ENCODE measurements at places on chromosomes 6 and 20. TPM values are rescaled to one million over a fixed set of nuclear protein-coding genes. Genes with fewer than 3 reads are reported as not detected.

DNA sequence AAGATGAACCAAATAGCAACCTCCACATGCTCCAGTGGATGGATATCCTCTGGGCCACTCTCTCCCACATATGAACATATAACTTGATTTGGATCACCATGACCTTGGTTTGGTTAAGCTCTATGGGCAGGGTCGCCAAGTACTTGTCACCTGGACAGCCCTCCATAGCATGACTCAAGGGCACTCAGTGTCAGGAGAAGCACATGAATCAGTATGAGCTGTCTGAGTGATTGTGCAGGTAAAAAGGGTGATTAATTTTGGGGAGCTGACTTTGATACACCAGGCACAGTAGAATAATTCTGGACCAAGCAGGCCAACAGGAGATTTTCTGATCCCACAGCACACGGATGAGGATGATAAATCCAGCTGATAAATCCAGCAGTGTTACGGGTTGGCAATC lies 74.4 kb downstream of the OPRM1 start:
- DNase-seq = no peak

DNA sequence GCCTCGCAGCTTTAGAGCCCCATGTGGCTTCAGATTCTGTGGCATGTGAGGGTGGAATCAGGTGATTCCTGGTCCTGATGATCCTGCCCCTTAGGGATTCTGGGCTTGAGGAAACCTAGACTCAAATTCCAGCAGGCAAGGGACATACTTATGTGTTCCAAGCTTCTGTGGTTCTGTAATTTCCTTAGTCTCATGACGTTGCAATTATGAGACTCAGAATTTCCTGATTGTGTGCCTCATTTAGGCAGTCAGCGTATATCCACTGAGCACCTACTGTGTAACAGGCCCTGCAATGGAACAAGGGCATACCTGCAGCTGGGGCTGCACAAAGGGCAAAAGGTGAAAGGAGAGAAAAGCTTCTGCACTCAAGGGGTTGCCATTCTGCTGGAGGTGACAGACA lies 11.6 kb upstream of the BPIFB4 start:
- DNase-seq = no peak

- DNase-seq = no peak
Observed at GRCh38 chr20:38590676-38591473, 9.9 kb downstream of the ADIG start.

GRCh38 chr6:145836772-145837171 lies 22.2 kb upstream of the FBXO30 start:
- DNase-seq = no peak

DNA sequence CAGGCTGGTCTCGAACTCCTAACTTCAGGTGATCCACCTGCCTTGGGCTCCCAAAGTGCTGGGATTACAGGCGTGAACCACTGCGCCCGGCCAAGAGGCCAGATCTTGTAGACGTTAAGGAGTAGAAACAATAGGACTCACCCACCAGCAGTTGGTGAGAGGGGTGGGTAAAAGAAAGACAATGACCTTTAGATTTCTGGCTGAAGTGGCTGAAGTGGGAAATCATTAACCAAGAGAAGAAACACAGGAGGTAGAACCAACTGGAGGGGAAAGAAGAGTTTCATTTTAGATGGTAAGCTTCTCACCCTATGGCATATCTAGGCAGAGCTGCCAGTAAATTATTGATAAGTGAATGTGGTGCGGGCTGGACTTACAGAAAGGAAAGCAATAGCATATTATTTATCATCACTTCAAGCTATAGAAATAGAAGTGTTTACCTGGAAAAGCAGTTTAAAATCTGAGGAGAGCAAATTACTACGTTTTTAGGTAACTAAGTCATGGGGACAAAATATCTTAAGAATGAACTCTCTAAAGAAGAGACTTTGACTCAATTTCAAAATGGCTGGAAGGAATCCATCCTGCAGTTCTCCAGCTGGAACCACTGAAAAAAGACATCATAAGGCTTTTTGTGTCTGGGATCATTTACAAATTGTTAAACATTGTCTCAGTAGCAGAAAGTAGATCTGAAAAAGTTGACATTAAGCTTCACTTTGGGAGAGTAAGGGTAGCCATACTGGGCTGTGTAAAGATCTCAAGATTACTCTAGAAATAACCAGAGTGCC lies 109.6 kb downstream of the ALDH8A1 start:
- no peak for DNase-seq

DNA sequence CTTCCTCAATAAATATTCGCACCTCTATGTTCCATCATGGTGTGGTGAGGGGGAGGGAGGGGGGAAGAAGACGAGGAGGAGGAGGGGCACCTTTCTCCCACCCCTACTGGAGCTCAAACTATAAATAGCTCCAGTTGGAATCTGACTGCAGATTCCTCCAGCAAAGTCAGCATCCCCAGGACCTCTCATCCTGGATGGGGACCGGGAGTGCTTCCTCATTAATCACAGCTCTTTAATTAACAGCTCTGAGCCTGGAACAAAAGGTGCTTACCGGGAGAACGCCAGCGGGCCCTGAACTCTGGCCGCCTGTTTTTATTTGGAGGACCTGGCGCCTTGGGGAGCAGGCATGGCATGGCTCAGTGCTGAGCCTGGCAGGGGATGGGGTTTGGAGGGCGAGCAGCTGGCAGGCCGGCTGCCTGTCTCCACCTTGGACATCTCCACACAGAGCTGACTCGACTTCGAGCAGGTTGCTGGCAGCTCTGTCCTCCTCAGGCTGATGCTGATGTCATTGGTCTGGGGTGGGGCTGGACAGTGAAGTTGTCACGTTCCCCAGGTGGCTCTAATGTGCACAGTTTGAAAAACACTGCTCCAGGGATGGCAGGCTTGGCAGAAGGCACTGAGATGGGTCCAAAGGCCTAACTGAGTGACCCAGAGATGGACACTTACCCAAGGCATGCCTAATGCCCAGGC lies 180.4 kb downstream of the DHX35 start:
- no peak for DNase-seq

- DNase-seq = no peak
Observed at GRCh38 chr20:38453941-38454340, 18.7 kb upstream of the RALGAPB start.

DNA sequence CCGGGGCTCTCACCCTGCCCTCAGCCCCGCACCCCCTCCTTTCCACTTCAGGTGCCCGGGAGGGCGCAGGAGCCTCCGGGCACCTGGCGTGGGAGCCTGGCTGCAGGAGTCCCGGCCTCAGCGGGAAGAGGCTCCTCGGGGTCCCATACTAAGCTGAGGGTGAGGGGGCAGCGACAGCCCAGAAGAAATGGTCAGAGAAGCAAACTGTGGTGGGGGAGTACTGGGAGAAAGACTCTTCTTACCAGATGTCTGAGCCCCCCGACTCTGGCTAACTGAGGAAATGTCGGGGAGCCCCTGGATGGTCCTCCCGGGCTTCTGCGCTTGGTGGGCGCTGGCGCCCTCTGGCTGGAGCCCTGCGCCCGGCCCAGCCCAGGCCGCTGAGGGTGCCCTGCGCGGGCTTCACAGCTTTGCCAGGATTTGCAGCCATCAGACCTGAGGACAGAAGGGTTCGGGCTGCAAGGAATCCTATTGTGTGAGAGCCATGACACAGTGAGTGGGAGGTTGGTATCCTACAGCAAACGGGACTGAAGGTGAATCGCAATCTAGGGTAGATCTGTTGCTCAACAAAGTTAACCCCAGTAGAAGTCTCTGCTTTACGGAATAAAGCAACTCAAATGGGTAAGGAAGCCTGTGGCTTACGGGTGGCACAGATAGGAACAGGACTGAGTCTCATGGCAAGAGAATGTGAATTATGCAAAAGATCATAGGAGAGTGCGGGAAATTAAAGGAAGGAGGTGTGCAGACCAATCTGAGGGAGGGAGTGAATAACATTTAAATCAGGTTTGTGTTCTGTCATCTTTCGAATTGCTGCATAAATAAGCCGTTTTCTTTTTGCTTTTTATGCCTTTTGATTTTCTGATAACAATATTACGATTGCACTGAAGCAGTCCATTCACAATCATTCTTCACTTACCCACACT lies 639 bp upstream of the RCAN2 start:
- DNase-seq = peak; percentile 79

DNA sequence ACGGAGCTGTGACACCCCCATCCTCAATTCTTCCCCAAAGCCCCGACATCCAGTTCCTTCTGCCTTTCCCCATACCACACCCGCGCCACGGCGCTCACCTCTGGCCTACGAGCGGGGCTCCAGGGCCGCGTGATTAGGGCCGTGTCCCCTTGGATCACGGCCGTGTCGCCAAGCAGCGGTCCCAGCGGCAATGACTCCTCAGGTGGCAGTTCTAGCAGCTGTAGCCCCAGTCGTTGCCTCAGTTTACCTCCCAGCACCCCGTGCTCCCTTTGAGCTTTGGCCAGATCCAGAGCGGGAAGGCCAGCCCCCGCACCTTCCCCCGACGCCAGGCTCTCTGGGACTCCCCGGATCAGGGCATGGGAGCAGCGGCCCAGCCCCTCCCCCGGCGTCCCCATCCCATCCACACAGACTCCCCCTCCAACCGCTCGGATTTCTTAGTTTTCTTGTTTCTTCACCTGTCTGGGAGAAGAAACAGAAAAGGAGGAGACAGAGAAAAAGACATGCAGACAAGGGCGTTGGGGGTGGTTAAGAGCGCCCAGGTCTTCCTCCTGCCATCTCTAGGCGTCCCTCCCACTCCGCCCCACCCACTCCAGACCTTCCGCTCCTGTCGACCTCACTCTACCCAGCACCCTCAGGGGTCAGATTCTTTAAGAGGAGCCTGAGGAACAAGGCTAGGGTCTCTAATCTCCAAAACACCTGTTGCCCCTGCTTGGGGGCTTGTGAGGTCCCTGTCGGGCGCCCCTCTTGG lies at the start of gene DDAH2:
Gene DDAH2 (minus strand): TSS at position 533 of the 748 bp plus-strand sequence. CDS start 138 bp downstream, at position 395.
- DNase-seq = no peak

- DNase-seq = no peak
Observed at GRCh38 chr6:112348891-112349635, 1.9 kb downstream of the RFPL4B start.

DNA sequence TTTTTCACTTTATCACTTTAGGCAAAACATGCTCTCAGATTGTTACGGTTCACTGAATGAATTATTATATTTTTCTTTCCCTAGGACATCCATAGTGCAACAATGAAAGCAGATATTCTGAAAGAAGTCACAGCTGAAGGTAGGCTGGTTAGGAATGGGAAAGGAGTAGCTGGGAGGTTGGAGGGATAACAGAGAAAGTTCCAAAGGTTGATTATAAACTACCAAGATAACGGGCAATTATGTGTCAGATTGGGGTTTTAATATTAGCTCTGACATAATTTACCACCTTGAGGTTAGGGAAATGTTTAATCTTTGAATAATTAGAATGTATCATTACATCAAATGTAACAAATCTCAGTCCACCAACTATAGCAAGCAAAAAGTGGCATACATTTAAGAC lies 96.5 kb downstream of the HTR1B start:
- DNase-seq = no peak

DNA sequence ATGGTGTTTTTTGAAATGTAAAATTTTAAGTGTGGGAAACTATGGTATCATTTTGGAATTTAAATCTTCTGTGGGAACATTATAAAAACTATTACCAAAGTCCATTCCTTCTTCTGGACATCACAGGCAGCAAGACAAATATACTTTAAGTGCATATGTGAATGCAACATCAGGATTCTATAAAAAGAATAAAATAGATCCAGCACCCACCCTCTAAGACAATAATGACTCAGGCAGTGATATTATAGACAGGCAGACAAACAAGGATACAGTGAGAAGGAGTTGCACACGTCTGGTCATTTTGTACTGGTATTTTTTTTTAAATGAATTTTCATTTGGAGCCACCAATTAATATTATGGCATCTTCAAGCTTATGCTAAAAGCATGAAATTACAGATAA lies 21.1 kb upstream of the NEDD9 start:
- DNase-seq = no peak

GRCh38 chr20:60541991-60542390 lies 583.8 kb downstream of the CDH26 start:
- no peak for DNase-seq

ZC2HC1B gene
- not detected for polyA plus RNA-seq

PLA2G7 gene
- 1.3 TPM for polyA plus RNA-seq

ME1 gene
- 12.2 TPM for polyA plus RNA-seq

TREM1 gene
- polyA plus RNA-seq = 0.44 TPM

PAX1 gene
- polyA plus RNA-seq = not detected
